ENCODE measurements at places on chromosomes 6 and 20. TPM values are rescaled to one million over a fixed set of nuclear protein-coding genes. Genes with fewer than 3 reads are reported as not detected.

Gene DEFB132
- total RNA-seq: not detected

Gene NINL
- total RNA-seq: 21.0 TPM

Gene FAM217A
- not detected for total RNA-seq

Gene TRIM10
- total RNA-seq: under 0.01 TPM

Gene ADGB
- total RNA-seq: not detected

Gene CYP21A2
- not detected for total RNA-seq

Gene COL9A1
- not detected for total RNA-seq

Gene MRAP2
- 1.8 TPM for total RNA-seq

Gene TINAG
- not detected for total RNA-seq

Gene EFCAB8
- under 0.01 TPM for total RNA-seq

Gene COL20A1
- 0.20 TPM for total RNA-seq

Gene HRH3
- not detected for total RNA-seq

Gene C6orf15
- not detected for total RNA-seq

Gene MOG
- not detected for total RNA-seq

Gene PERP
- 21.6 TPM for total RNA-seq

Gene MYH7B
- total RNA-seq: under 0.01 TPM

Gene CUTA
- 52.3 TPM for total RNA-seq

Gene NKX2-2
- total RNA-seq: not detected

Gene HLA-C
- total RNA-seq: 247 TPM

Gene CST7
- total RNA-seq: not detected

Gene EPHA7
- under 0.01 TPM for total RNA-seq

Gene R3HDML
- not detected for total RNA-seq

Gene SYCP2
- 1.2 TPM for total RNA-seq
